ENCODE measurements at places on chromosomes 11 and 22.

DNA sequence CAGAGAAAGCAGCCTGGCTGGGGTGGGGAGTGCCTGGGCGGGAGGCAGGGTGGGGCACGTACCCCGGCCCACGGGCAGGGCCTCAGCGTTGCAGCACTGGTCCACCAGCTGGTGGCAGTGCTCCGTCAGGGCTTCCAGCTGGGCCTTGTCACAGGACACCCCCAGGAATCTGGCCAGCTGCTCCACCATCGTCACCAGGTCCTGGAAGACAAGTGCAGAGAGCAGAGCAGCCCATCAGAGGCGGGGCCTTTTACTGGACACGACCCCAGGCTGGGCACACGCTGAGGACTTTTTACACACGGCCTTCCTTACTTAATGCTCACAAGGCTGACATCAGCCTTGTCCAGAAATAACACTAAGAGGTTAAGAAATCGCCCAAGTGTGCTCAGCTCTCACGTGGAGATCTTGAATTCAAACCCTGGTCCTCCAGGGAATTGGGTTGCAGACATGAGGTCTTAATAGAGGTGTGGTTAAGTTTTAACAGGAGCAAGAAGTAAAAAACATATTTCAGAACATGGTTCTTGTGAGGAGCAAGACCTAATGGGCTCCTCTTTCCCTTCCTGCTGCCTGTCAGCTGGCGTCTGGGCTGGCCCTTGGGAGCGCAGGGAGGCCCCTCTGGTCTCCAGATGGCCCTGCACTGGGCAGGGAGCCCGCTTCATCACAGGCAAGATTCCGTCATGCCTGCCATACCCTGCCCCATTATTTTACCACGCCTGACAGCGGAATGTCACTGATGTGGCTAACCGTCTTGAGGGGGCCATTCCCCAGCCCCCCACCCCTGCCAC lies 17.1 kb upstream of the EFCAB6 start:
- DNase-seq: peak; percentile 49

DNA sequence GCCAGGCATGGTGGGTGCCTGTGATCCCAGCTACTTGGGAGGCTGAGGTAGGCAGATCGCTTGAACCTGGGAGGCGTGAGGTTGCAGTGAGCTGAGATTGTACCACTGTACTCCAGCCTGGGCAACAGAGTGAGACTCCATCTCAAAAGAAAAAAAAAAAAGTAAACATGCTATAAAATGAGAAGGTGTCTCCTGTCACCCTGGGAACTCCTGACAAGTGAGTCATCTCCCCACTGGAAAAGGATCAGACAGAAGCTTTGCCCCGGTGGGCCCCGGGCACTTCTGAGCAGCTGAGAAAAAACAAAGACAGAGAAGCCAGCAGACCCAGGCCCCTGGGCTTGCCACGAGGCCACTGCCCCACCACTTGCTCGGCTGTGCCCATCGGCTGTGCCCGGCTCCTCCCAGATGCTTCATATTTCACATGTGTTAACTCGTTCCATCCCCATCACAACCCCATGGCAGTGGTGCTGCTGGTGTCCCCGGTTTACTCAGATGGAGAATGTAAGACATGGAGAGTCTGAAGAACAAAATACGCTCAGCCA lies 22.3 kb downstream of the TTLL1 start:
- no peak for DNase-seq

GRCh38 chr22:38418589-38418988 lies 36.4 kb downstream of the KCNJ4 start:
- no peak for DNase-seq

GRCh38 chr11:19740586-19740985 lies 27.9 kb downstream of the NAV2 start:
- DNase-seq: no peak

- no peak for DNase-seq
These were observed 43.0 kb downstream of the RASSF10 start for GRCh38 chr11:13052130-13052571.

- DNase-seq: peak; percentile 41
These were observed 881.4 kb upstream of the CHORDC1 start for GRCh38 chr11:91104237-91104636.

DNA sequence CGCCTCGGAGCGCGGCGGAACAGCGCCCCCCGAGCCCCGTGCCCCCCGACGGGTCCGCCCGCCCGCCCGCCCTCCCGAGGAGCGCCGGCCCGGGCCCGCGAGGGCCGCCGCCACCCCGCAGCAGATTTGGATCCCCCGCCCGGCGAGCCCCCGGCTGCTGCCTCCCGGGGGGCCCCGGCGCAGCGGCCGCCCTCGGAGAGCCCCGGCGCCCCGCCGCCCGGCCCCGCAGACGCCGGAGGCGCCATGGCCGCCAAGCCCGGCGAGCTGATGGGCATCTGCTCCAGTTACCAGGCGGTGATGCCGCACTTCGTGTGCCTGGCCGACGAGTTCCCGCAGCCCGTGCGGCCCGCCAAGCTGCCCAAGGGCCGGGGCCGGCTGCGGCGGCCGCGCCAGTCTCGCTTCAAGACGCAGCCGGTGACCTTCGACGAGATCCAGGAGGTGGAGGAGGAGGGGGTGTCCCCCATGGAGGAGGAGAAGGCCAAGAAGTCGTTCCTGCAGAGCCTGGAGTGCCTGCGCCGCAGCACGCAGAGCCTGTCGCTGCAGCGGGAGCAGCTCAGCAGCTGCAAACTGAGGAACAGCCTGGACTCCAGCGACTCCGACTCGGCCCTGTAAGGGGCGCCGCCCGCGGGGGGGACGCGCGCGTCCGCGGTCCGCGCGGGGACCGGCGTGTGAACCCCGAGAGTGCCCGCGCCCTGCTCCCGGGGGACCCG lies 380 bp downstream of the C11orf96 start:
- no peak for DNase-seq

- DNase-seq: no peak
These were observed 51.5 kb upstream of the RAB1B start for GRCh38 chr11:66216911-66217310.

DNA sequence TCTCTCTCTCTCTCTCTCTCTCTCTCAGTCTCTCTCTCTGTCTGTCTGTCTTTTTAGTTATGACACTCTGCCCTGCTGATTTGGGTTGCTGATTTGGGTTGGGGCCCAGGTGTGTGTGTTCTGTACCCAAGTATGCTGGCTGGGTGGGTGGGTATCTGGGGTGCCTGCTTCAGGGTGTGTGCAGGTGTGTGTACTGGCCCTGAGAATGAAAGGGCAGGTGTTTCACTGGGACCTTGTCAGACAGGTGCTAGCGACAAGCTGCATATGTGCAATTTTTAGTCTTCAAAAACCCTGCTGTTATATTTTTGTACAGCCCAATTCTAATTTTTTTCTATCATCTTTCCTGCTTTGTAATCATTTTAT lies 943 bp downstream of the CSF2RB start:
- no peak for DNase-seq

DNA sequence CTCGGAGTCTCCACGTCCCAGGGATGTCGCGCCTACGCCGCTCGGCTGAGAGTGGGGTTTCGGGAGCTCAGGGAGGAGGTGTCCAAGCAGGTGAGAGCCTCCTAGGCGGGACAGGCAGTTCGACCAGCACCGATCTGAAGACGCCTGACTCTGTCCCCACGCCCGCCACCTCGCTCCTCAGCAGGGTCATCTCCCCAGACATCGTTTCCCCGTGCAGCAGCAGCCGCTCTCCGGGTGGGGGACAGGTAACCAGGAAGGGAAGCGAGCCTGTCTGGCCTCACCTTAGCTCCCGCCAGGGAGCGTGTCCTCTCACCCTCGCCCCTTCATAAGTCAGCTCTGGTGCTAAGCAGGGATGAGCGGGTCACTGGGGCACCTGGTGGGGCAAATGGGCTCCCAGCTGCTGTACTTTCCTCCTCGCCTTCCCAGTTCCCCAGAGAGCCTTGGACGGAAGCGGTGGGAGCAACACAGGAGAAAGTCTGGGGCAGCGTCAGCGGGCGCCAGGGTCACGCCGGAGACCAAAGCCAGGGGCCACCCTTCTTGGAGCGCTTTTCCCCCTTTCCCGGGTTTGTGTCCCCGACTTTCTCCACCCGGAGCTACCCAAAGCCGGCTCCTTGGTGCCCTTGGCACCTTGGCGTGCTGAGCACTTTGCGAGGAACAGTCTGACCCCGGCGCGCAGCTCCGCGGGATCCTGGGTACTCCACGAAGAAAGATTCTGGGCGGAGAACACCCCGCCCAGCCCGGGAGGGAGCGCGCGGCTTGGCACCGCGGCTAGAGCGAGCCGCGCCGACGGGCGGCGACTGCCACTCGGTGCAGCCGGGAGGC lies 1.6 kb downstream of the SPON1 start:
- DNase-seq: no peak

DNA sequence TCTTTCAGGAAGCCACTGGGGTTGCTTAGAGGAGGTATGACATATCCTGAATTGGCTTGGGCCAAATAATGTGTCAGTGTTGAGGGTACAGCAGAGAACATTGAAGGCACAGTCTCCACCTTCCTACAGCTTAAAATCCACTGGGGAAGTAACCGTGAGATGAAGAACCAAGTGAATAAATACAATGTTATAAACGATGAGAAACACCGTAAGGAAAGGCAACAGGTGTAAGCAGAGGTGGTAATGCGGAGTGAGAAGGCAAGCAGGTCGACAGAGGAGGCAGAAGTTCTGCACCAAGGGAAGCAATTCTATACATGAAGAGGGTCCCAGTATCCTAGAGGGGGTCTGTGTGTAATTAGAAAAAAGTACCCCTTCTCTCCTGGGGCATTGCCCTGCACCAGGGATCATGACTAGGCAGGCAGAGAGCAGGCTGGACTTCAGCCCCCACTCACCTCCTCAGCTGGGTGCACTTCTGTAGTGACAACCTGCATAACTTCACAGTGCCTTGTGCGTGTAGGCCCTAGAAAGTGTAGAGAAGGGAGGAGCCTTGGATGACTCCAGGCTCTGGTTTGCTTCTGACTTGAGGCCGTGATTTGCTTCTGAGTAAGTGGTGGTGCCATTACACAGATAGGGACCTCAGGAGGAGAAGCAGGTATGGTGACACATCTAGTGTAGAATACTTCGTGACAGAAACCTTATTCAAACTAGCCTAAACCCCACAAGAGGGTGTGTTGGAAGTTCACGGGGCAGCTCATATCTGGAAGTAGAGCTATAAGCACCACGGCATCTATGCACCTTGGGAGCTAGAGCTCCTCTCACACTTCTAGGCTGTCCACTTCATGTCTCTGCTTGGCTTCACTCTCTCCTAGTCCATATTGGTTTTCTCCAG lies 4.9 kb downstream of the MYOD1 start:
- DNase-seq: no peak

- peak; percentile 78 for DNase-seq
These were observed 35.0 kb downstream of the GRIK4 start for GRCh38 chr11:120546312-120547205.

GRCh38 chr22:31628362-31628761 lies 33.7 kb downstream of the PISD start:
- DNase-seq: no peak

- DNase-seq: no peak
These were observed 254.0 kb upstream of the CCDC90B start for GRCh38 chr11:83540112-83540675.

GRCh38 chr11:27688076-27688475 lies 12.2 kb downstream of the BDNF start:
- no peak for DNase-seq

DNA sequence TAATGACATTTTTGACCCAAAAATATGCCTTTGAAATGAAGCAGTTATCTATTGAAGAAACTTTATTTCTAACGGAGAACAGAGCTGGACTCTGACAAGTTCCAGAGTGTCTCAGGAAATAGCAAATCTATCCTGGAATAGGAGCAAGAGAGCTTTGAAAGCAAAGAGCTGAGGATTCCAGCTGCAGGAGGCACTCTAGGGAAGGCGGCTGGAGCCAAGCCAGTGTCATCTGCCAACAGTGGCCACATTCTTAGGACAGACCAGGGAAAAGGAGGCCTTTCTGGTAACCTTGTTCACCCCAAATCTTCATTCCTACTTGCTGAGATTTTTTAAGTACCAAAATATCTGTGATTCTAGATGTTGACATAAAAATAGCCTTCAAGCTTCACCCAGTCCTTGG lies 493.5 kb upstream of the B3GAT1 start:
- DNase-seq: no peak

- DNase-seq: no peak
These were observed 20.8 kb upstream of the ATP5MG start for GRCh38 chr11:118380571-118380970.

- no peak for DNase-seq
These were observed 1197.3 kb downstream of the BRD1 start for GRCh38 chr22:48630433-48630754.

DNA sequence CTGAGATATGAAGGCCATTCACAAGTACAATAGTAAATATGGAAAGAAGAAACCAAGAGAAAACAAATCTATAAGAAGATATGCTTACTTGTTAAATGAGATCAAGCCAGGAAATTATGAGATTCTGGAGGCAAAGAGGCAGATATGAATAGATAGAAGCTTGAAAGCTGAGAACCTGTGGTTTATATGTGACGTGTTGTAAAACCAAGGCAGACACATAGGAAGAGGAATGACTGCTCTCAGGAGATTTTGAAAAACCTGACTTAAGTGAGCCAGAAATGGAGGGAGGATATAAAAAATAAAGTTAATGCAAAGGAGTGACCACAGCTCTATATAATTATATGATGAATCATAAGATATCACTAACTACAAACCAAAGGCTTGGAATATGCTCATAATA lies 1160.5 kb upstream of the CNTN5 start:
- DNase-seq: no peak

- DNase-seq: no peak
These were observed 142.9 kb downstream of the SNX19 start for GRCh38 chr11:130773244-130773820.

GRCh38 chr22:36360871-36361383 lies 26.8 kb downstream of the MYH9 start:
- no peak for DNase-seq

DNA sequence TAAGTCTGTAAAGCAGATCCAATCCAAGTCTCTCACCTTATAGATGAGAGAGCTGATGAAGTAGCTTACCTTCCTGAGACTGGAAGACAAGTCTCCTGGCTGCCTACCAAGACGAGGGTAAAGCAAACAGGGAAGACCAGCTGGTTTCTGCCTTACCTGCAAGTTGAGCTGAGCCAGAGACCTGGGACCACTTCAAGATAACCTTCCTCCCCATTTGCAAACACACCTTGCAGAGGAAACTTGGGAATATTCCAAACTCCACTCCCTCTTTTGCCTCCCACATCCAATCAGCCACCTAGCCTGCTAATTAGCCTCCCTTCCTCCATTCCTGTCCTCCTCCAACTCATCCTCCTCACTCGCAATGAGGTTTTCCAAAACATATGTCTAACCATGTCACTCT lies 23.4 kb upstream of the ROBO3 start:
- no peak for DNase-seq

DNA sequence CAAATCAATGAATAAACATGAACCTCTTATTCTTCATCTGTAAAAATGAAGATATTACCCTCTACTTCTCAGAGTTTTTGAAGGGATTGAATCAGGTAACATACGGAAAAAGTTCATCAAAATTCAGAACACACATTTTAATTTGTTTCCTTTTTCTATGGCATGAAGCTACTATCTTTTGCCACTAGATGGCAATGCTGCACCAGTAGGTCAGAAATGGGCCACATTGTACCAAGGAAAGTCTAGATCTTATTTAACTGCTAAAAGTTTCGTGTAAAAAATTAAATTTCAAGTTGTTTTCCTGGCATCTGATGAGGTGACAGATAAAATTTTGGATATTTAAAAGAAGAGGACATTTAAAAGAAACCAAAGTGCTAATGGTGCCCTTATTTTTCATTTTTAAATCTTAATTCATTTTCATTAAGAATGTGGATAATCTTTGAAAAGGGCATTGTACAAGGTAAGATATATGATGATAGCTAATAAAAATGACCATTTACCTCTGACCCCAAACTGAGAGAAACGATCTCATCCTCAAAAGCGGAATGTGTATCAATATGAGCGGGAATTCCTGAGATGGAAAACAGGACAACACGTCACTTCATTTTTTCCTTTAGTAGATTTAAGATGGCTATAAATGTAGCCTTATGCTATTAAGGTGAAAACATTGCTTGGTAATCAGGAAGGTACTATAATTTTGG lies 16.1 kb downstream of the ALKBH8 start:
- no peak for DNase-seq

Data from fibroblast of the conjunctiva (primary cell).